ENCODE measurements at places on chromosomes 1 and 21. TPM values are rescaled to one million over a fixed set of nuclear protein-coding genes. Genes with fewer than 3 reads are reported as not detected.

DNA sequence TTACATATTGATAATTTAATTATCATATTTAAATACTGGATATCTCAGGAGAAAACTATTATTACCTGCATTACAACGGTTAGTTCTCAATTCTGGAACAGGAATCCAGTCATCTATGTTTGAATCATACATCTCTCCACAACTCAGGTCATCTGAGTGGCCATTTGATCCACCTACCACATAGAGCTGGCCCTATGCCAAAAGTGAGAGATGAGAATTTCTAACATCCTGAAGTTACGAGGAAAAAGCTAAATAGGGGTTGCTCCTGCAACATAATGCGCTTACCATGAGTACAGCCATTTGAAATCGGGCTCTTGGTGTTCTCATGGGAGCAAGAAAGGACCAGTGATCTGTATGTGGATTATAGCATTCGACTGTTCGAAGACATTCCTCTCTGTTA lies 16.9 kb downstream of the IVNS1ABP start:
- no peak for DNase-seq

DNA sequence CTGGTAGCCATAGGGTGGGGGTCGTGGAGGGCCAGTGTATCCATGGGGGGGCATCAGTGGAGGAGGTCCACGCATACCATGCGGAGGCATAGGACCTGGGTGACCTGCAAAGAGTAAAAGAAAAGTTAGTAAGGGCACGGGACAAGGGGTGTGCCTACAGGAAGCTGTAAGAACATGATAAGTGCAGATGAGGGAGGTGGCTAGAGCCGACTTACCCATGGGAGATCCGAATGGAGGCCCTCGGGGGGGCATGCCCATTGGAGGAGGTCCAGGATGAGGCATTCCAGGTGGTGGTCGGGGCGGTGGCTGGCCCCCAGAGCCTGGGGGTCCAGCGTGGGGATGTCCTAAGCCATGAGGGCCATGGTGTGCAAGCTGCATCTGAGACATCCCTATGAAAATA lies 4.0 kb downstream of the SF3B4 start:
- no peak for DNase-seq

The ETV3L gene
- not detected for total RNA-seq

The LCE1E gene
- not detected for total RNA-seq

The COL9A2 gene
- 27.6 TPM for total RNA-seq

DNA sequence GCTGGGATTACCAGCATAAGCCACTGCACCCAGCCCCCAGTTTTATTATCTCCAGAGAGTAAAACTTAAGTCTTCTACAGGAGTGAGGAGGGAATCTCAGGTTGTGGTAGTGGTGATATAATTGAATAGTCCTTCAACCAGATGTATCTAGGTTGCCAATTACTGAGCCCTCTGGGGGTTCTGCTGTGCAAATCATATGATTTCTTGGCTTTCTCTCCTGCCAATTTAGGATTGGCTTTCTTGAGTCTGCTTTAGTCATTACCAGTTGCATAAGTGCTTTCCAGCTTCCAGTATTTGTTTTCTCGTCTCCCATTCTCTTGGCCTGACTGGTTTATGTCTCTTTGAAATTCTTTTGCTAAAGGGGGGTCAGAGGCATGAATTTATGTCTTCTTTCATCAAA lies 11.1 kb downstream of the CPT2 start:
- no peak for DNase-seq

DNA sequence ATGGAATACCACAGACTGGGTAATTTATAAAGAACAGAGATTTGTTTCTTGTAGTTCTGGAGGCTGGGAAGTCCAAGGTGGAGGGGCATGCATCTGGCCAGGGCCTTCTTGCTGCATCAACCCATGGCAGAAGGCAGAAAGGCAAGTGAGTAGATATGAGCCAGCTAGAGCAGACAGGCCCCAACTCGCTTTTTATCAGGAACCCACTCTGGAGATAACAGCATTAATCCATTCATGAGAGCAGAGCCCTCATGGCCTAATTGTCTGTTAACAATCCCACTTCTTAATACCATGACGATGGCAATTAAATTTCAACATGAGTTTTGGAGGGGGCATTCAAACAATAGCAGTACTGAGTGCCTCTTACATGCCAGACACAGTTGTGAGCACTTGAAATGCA lies 87.2 kb upstream of the SOX13 start:
- DNase-seq: no peak

DNA sequence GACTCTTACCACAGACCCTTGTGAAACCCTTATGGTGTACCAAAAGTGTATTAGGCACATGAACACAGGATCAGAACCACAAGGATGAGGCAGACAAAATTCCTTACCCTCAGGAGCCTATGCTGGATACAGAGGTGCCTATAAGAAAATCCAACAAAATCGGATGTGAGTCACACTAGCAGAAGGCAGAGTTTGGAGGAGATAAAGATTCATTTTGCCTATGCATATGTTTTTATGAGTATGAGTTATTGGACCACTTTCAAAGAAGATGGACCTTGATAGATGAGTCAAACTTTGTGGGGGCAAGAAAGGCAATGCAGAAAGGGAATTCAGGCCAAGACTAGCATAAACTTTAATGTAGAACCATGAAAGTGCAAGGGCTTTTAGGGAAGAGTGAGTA lies 17.0 kb downstream of the CAMK1G start:
- DNase-seq: no peak

The DCDC2B gene
- total RNA-seq: not detected

The TMEM269 gene
- total RNA-seq: 0.14 TPM

DNA sequence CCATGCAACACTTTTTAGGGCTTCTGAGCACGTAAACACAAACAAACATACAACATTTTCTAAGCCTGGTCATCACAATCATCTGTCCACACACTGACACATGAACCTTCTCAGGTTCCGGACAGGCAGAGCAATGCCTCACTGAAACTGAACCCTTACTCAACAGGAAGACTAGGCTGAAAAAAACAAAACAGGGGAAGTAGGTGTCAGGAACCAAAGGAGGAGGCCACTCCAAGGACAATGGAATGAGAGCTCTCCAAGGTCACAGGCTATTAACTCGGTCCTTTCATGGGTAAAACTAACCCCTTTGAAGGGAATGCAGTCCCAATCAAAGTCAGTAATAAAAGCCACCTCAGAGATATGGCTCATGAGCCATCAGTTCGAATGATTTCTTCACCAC lies 76.6 kb downstream of the FAM78B start:
- no peak for DNase-seq

- DNase-seq: peak; percentile 78
These were observed 3.9 kb upstream of the P3R3URF start for GRCh38 chr1:46180082-46180616.

GRCh38 chr21:33367309-33367973 lies 35.8 kb upstream of the IFNGR2 start:
- no peak for DNase-seq

The IVL gene
- total RNA-seq: 0.46 TPM

DNA sequence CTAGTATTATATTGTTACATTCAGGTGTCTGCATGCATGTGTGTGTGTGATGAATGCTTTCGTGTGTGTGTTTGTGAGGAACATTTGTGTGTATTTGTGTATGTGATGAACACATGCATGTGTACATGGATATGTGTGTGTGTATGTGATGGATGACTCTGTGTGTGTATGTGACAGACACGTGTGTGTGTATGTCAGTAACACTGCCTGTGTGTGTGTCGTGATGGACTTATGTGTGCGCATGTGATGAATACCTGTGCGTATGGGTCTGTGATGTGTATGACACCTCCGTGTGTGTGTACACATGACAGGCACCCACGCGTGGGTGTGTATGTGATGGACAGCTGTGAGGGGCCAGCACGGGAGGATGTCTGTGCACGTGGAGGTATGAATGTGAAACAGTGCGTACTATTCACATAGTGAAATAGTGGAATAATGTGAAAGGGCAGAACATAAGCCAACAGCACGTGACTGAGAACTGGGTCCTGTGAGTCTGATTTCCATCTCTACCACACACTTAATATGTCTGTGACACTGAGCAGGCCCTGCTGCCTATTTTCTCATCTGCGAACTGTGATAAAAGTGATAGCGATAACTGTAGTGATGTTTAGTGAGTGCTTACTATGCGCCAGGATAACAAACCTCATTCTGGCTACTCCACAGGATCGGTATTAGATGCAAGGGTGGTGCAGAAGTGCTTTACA lies 41.8 kb upstream of the CSF3R start:
- DNase-seq: no peak

DNA sequence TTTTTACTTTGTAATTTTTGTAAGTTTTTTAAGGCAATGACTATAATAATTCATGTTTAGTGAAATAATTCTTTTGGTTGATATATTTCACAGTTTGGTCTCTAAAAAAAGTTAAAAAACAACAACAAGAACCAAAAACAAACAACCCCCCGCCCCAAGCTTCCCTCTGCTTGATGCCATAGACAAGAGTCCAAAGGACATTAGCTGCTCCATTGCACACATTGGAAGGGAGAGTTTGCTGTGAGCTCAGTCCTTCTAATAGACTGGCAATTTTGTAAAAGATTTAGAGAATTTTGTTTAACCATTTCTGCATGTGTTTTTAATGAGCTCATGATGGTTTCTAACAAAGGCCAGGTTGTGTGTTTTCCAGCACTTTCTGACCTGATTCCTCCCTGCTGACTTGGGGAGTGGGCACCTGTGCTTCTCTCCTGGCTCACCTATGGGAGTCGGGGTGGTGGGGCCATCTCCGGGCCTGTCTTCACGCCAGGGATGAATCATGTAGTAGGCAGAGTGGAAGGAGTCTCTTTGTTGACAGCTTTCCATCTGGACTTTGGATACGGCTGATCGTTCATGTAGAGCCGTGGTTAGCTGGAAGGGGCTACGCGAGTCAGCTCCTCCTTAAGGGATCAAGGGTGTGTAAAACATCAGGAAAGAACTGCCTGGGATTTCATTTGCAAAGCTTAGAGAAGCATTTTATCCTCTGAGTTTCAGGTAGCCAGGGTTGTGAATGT lies 14.1 kb downstream of the ZBTB18 start:
- DNase-seq: no peak

The SLC6A9 gene
- 5.6 TPM for total RNA-seq

DNA sequence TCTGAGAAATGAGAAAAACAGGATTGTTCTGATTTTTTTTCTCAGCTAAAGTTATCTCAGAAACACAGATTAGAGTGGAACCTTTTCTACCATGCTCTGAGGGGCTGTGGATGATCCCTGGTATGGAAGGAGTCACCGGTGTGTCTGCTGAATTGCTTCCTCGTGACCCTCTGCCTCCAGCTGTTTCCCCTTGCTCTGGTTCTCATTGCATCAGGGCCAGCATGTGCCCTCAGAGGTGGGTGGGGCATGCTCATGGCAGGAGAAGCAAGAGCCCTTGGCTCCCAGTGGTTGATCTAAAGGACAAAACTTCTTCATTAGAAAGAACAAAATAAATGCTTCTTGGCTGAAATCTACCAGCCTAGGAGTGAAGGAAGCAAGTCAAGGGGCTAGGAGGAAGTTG lies 183.2 kb upstream of the HMCN1 start:
- no peak for DNase-seq

Measured in prostate gland (tissue), 2 donors.